Dermis lymphatic vessel endothelial cell (primary cell): ENCODE measurements at places on chromosomes 2 and 18. TPM values are rescaled to one million over a fixed set of nuclear protein-coding genes. Genes with fewer than 3 reads are reported as not detected.

Gene MPHOSPH10
- total RNA-seq: 11.5 and 17.4 TPM in 2 replicates

Gene ALPP
- total RNA-seq: not detected in 2 replicates

Gene ESPNL
- not detected in 2 replicates for total RNA-seq

Gene EVX2
- not detected in 2 replicates for total RNA-seq

Gene DNPEP
- total RNA-seq: 58.8 and 67.3 TPM in 2 replicates

Gene CEBPZ
- total RNA-seq: 31.1 and 52.5 TPM in 2 replicates

Gene ALLC
- not detected in 2 replicates for total RNA-seq

Gene ATP8B1
- total RNA-seq: 20.4 and 31.9 TPM in 2 replicates

Gene CFC1
- total RNA-seq: not detected in 2 replicates

Gene CNDP2
- 67.4 and 71.3 TPM in 2 replicates for total RNA-seq

Gene CD8B2
- total RNA-seq: not detected in 2 replicates

Gene RNU2-63P
- 23.5 and 93.7 TPM in 2 replicates for total RNA-seq

Gene GAL3ST2
- total RNA-seq: not detected in 2 replicates

Gene MROH2A
- not detected in 2 replicates for total RNA-seq

Gene EML6
- total RNA-seq: 0.76 and 1.2 TPM in 2 replicates

Gene ERBB4
- under 0.01 TPM in 2 replicates for total RNA-seq

Gene VWC2L
- not detected in 2 replicates for total RNA-seq

Gene ACMSD
- total RNA-seq: not detected in 2 replicates

Gene LIPT1
- 4.2 and 7.5 TPM in 2 replicates for total RNA-seq

Gene NT5DC4
- not detected in 2 replicates for total RNA-seq

Gene NPHP1
- 1.4 and 2.8 TPM in 2 replicates for total RNA-seq

Gene CDH19
- total RNA-seq: under 0.01 and 0.11 TPM in 2 replicates

Gene OR6B2
- total RNA-seq: not detected in 2 replicates

Gene DUSP19
- total RNA-seq: 2.5 and 4.4 TPM in 2 replicates

Gene TMEFF2
- total RNA-seq: under 0.01 TPM in 1 of 2 replicates, not detected in the other

Gene GCG
- total RNA-seq: not detected in 2 replicates

Gene PRSS56
- not detected in 2 replicates for total RNA-seq

Gene ALPG
- total RNA-seq: not detected in 2 replicates

Gene SNTG2
- 0.26 and 0.33 TPM in 2 replicates for total RNA-seq

Gene BMP10
- total RNA-seq: not detected in 2 replicates

Gene ST8SIA5
- total RNA-seq: under 0.01 TPM in 1 of 2 replicates, not detected in the other
